ENCODE measurements at places on chromosomes 5 and 9.
A peak's percentile ranks its signal among the peaks of the same experiment; 100 is the strongest.

GRCh38 chr9:137449931-137450538 lies 8.9 kb upstream of the ENTPD8 start:
- DNase-seq: no peak

- DNase-seq: peak; percentile 27
Measured at GRCh38 chr9:91949392-91949945, 559 bp downstream of the ROR2 start.

GRCh38 chr5:34691326-34691725 lies 35.2 kb downstream of the RAI14 start:
- DNase-seq: peak; percentile 64

DNA sequence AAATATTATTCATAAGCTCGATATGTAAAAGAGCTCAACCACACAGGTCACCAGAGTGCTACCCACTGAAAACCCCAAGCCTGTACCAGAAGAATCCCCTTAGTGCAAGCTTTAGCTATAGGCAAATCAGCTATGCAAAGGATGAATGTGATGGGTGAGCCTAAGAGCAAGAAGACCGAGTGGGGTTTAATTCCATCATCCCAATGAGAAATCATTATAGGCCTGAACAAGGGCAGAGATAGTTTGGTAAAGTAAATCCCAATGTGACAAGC lies 21.8 kb downstream of the ELOVL7 start:
- DNase-seq: no peak

DNA sequence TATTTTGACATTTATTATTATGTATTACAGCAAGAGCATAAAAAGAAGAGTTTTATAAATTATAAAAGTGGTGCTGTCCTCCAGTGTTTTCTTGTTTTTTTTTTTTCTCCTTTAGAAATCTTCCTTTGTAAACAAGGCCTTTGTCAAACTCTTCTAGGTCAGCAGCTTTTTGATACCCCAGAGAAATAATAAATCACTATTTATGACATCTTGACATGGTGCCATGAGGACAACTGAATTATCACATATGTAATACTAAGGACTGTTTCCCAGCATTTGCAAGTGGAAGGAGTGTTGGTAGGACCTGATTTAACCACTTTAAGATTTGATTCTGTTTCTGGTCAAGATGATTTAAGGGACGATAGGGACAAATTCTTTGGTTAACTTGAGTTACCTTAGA lies 4.6 kb downstream of the SMARCA2 start:
- DNase-seq: no peak

DNA sequence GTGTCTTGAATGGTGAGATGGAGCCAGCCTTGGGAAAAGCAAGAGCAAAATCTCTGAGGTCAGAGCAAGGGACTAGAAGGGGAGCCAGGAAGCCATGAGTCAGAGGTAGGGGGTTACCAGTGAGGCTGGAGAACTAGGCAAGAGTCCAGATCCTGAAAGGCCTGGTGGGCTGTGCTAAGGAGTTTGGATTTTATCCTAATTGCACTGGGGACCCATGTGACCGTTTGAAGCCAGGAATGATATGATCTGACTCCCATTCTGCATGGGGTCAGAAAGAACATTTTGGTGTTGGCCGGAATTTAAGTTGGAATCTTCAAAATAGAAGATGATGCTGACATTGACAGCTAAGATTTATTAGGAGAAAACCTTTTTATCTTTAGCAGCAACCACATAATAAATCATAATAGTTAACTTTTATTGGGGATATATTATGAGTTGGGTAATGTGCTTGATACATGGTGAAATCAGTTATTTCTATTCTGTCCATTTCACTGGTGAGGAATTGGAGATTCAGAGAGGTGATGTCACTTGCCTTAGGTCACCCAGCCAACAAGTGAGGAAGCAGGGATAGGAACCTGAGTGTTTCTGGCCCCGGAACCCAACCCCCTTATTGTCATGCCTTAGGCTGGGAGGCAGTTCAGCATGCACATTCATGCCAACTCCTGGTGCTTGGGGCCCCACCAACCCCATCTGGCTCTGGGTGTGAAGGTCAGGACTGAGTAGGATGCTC lies 61.5 kb upstream of the RARS1 start:
- DNase-seq: peak; percentile 74

DNA sequence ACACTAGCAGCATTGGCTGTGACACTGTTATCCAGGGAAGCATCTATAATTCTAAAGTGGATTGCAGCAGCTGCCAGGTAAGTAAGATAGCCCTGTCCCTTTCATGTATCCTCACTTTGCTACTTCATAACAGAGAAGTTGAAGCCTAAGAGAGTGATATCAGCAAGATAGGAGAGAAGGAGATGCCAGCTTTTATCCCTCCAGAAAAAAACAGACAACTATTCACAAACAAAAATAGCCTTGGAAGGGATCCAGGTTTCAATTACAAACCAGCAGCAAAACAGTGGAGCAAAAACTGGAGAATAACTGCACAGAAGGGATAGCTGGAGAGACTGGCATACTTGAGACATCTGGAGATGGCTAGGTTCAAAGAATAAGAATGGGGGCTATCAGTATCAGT lies 19.6 kb upstream of the VCAN start:
- no peak for DNase-seq

- DNase-seq: no peak
Measured at GRCh38 chr5:127298656-127299055, 8.1 kb downstream of the MEGF10 start.

- DNase-seq: peak; percentile 98
Measured at GRCh38 chr9:120935383-120935857, 8.8 kb upstream of the TRAF1 start.

DNA sequence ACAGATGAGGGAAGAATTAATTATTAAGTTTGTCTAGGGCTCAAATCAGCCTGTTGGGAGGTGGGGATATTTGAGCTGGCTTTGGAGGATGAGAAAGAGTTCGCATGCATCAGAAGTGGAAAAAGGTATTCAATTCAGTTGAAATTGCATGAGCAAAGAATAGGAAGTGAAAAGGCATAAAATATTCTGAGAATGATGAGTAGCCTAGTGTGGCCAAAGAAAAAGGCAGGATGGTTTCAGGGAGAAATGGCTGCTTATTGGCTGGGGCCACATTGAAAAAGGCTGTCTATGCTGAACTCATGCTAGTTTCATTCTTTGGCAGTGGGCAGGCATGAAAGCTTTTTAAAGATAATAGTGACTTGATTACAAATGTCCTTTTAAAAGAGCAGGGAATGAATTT lies 235.4 kb upstream of the RIOK2 start:
- no peak for DNase-seq

DNA sequence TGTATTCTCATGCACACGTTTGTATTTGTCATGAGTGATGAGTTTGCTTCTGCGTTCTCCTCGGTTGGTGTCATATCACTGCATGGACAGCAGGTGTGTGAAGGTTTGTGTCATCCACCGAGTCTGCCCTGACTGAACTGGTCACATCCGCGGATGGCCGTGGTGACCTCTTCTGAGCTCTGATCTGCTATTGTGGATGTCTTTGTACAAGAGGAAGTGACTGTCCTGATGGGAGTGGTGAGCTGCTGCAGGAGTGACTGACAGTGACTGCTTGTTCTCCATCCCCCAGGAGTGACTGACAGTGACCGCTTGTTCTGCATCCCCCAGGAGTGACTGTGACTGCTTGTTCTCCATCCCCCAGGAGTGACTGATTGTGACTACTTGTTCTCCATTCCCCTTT lies 69.9 kb downstream of the EHMT1 start:
- DNase-seq: no peak

DNA sequence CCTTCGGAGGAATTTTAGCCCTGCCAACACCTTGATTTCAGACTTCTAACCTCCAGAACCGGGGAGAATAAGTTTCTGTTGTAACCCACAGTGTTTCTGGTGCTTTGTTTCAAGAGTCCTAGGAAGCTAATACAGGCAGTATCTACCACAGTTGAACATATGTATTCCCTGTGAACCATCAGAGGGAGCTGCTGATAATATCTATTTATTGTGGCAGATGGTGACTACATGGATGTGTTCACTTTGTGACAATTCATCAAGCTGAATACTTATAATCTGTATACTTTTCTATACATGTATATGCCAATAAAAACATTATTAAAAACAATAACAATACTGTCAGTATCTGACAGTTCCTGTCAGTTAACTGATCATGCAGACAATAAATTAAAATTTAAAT lies 137.2 kb upstream of the GNA14 start:
- no peak for DNase-seq

Measured in fibroblast of pulmonary artery (primary cell).